Fibroblast of villous mesenchyme (primary cell): ENCODE measurements at places on chromosomes 13 and 19.
A peak's percentile ranks its signal among the peaks of the same experiment; 100 is the strongest.

GRCh38 chr13:72696579-72696978 is 30.9 kb downstream of the MZT1 start:
- DNase-seq = peak; percentile 14

DNA sequence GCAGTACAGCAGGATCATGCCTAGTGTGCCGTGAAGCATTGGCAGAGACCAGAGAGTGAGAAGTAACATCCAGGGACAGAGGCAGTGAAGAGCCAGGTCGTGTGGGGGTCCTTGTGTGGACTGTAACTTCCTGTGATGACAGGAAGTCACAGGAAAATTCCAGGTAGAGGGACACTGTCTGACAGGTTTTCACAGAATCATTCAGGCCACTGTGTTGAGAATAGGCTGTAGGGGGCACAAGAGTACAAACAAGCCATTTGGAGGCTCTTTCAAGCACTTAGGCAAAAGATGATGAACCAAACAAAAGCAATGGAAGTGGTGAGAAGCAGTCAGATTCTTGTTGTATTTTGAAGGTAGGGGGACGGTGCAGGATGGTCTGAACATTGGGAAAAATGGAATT is 46.4 kb downstream of the N4BP2L1 start:
- DNase-seq = peak; percentile 47

DNA sequence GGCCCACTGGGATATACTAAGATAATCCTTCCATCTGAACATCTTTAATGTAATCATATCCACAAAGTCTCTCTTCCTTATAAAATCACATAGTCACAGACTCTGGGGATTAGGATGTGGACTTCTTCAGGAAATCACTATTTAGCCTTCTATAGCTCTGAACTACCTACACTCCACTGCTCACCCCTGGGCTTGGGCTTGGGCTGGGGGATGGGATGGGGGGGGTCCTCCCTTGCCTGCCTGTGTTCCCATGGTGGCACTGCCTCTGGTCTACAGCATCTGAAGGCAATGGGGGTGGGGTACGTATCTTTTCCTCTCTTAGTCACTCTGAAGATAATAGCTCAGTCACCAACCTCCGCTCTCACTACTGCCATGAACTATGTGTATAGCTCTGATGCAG is 67.8 kb upstream of the SERTM1 start:
- no peak for DNase-seq

DNA sequence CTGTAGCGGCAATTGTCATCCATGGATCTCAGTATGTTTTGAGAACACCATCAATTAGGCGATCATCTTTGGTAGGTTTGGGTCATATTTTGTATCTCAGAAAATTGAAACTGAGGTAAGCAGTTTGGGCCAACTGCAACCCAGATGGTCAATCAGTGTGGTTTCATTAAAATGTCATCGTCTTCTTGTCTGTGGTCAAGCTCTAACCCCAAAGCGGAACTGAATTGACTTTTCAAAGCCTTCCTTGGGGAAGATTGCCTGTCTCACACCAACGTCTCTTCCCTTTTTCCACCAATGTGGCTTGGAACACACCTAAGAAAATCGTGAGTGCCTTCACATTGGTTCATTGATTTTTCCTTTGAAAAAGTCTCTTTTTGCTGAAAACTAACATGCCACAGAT is 56.3 kb upstream of the UBAC2 start:
- no peak for DNase-seq

- DNase-seq = no peak
These were observed 5.8 kb downstream of the AKAP11 start for GRCh38 chr13:42277618-42278276.

DNA sequence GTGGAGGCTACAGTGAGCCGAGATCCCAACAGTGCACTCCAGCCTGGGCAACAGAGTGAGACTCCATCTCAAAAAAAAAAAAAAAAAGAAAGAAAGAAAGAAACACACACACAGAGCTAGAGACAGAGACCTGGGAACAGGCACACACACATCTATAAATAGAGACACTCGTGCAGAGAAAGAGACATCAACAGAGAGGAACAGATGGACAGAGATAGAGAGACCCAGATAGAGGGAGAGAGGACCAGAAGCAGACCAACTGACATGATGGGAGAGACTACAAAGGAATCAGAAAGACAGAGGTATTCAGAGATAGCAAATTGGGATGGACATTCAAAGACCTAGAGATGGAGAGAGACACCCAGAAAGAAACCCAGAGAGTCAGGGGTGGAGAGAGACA is 2.1 kb upstream of the CA11 start:
- DNase-seq = no peak

- DNase-seq = peak; percentile 8
These were observed 33.0 kb downstream of the CYSLTR2 start for GRCh38 chr13:48686636-48687210.

DNA sequence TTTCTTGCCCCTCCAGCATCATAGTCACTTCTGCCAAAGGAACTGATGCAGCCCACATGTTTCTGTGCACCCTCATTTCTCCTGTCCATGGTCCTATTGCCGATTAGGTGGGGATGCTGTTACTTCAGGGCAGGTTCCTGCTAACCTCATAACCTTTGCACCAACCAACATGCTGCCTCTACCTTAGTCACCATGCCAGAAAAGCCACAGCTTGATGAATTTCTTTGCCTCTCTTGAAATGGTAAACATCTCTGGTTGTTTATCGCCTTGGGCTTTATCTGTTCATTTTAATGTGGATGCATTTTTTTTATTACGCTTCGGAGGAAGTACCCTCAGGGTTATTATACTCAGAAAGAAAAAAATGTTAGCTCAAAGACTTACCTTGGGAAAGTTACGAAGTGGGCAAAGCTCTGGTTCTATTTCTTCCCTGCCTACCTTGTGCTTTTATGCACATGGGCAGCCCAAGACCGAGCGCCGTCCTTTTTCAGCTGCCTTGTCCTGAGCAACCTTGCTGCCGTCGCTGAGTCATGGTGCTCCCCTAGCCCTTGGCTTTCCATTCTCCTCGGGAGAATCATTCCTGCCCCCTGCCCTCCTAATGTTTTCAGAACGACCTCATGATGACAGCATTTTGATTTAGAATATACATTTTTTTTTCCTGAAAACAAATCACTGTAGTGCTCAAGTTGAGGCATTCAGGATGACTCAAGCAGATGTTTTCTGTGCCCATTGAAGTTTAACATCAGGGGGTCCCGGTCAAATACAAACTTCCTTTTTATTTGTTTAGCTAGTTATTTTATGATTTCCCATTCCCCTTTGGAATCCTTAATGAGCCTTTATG is 280.0 kb downstream of the SHISA2 start:
- DNase-seq = no peak

GRCh38 chr13:66534561-66534960 is 695.6 kb downstream of the PCDH9 start:
- no peak for DNase-seq

GRCh38 chr19:19280561-19280960 is 7.5 kb upstream of the TM6SF2 start:
- no peak for DNase-seq

GRCh38 chr19:8335343-8336071 is 7.6 kb downstream of the KANK3 start:
- no peak for DNase-seq

- DNase-seq = no peak
These were observed 386.5 kb downstream of the OLFM4 start for GRCh38 chr13:53415135-53415534.

DNA sequence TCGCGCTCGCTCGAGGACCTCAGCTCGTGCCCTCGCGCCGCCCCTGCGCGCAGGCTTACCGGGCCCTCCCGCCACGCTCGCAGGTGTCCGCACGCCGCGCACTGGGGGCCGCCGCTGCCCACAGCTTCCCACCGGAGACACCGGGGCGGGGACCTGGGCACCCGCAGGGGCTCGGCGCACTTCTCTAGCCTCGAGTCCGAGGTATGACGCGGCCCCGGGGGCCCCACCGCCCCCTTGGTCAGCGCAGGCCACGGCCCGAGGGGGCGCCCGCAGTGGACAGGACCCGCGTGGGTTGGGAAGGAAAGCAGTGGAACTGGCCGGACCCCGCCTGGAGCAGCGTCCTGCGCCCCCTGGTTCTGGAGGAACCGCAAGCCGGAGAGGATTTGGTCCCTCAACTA is 2.1 kb upstream of the GRWD1 start:
- no peak for DNase-seq

DNA sequence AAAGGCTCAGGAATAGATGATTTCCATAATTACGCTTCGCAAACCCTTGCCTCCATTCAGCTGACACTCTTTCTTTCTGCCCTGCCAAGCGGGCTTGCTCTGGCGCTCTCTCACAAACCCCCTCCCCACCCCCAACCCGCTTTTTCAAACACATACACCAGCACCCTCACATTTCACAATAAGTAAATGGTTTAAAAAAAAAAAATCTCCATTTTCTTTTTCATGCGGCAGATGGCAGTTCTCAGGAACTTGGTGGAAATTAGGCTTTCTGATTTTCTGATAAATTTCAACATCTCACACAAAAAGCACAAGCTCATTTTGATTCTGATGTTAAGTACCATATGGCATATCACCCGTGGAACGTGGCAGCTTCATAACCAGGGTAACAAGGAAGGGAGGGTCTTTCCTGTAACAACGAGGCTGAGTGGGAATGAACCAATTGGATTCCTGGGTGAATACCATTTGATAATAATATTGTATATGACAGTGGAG is 43.8 kb downstream of the C13orf42 start:
- no peak for DNase-seq

- no peak for DNase-seq
These were observed 268.8 kb downstream of the SLITRK1 start for GRCh38 chr13:83613524-83613923.

GRCh38 chr13:33244210-33244906 is 41.2 kb downstream of the STARD13 start:
- DNase-seq = no peak

DNA sequence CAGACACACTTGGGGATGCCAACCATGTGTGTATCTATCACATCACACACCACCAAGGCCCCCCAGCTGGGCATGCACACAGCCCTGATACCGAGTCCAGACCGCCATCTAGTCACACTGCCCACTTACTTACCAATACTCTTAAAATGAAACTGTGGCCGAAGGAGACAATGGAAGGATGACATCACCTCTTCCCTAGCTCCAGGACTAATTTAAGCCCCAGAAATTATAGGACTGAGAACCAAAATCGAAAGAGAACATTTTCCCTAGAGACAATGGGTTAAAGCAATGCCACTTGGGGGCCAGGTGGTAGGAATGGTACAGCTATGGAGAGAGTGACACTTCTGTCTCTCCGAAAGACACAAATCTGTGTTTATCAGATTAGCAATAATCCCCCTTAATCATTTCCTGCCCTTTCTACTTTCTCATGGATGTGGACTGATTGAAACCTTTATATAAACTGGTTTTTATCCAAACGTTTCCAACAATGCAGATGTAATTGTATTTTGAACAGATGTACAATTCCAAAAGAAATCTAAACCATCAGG is 663 bp upstream of the GGACT start:
- no peak for DNase-seq

DNA sequence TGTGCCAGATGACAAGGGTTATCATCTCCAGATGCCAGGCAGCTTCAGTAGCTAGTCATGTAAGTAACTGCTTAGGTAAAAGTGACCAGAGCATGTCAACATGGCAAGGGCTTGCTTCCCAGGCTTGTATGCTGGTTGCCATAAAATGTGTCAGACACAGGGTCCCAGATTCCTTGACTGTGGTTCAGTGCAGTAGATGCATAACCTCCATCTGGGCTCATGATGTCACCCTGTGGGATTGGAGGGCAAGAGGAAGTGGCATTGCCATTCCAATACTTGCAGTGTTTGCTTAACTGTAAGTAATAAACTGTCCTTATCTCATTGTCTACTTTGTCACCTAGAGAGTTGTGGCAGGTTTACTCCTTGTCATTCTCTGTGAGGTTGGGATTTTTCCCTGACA is 226.8 kb downstream of the PCDH17 start:
- DNase-seq = no peak

DNA sequence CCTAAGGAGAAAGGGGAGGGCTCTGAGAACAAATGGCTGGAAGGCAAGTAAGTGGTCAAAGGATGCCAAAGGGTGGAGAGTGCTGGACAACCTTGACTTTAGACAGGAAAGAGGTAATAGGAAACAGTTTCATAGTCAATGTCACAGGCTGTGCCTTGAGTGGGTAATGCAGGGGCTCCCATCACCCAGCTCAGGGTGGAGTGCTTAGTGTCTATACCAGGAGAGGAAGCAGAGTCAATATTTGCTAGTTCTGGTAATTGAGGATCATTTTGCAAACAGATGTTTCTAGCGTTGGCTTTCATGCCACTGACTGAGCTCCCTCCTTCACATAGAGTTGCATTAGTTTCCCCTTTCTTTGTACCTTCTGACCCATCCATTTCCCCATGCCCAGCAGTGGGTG is 64.6 kb upstream of the KL start:
- no peak for DNase-seq

GRCh38 chr19:1213391-1214286 is 8.1 kb downstream of the STK11 start:
- peak; percentile 92 for DNase-seq

DNA sequence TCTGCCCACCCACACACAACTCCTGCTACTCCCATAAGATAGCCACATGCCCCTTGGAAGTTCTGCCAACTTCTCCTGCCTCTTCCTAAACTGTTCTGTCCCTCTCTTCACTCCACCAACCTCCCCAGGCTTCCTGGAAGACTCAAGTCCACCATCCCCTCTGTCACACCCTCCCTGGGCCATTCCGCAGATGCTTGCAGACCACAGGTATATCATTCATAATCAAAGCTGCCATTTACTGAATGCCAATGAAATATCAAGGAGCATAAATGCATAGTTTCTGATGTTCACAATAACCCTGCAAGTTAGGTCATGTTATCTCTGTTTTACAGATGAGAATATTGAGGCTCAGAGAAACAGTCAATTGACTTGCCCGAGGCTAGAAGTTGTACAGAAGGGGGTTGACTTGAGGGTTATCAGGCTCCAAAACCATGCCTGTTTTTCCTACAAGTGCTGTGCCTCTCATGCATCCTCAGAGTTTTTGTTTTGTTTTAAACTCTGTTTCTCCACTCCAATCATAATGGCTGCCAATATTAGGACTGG is 135.6 kb downstream of the SLC7A1 start:
- DNase-seq = no peak

- peak; percentile 80 for DNase-seq
These were observed 21.9 kb downstream of the SMIM24 start for GRCh38 chr19:3458229-3459088.

GRCh38 chr19:5130371-5131030 is 161.6 kb downstream of the KDM4B start:
- DNase-seq = no peak

GRCh38 chr19:14507704-14508542 is 10.3 kb downstream of the DNAJB1 start:
- DNase-seq = peak; percentile 47

GRCh38 chr19:52398081-52398441 is 412 bp downstream of the ZNF528 start:
- DNase-seq = no peak

DNA sequence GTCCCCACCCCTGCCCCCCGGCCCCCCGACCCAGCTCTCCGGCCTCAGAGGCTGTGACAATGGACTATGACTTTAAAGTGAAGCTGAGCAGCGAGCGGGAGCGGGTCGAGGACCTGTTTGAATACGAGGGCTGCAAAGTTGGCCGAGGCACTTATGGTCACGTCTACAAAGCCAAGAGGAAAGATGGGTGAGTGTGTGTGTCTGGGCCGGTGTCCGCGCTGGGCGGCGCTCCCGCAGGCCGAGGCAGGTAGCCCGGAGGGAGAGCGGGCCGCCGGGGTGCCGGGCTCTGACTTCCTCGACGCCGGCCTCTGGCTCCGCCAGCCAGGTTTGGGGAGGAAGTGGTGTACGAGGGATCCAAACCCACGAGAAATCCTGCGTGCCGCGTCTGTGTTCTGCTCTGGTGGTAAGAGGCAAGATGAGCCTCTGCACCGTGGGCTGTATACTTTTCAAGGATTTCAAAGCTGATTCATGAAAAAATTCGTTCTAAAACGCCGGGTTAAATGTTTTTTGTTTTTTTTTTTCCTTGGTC is 718 bp downstream of the CDK8 start:
- DNase-seq = peak; percentile 27

- peak; percentile 36 for DNase-seq
These were observed 131.6 kb downstream of the COG6 start for GRCh38 chr13:39787086-39787487.
